ENCODE measurements at places on chromosomes 6 and 20.

- no peak for DNase-seq
Measured at GRCh38 chr6:117496383-117496990, 14.0 kb downstream of the DCBLD1 start.

GRCh38 chr6:156131221-156131903 is 645.8 kb upstream of the ARID1B start:
- no peak for DNase-seq

DNA sequence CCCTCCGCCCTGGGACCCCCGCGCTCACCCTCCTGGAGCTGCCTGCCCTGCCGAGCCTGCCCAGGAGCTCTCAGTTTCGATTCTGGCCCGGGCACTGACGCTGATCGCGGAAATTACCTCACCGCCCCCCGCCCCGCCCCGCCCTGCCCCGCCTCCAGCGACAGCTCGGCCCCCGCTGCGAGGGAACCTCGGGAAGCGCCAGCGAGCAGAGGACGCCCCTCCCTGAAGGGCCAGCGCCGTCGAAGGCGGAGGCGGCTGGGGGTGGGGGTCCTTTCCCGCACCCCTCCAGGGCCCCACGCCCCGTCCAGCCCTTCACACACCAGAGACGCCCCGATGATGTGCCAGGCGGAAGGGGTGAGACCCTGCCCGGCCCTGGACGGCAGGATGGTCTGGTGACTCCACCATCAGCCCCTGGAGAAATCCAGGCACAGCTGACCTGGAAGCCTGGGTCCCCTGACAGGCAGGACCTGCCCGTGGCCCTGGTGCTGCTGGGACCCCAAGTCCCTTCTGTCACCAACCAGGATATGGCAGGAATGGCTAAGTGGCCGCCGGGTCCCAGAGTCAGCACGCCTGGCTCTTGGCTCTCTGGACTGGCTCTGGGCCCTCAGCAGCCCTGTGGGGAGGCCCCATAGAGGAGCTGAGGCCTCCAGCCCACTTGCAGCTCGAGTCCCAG is at the start of gene HELZ2:
Gene HELZ2, minus strand, starts transcription at position 84 of the 673 bp plus-strand sequence. CDS start 1,854 bp downstream, outside the sequence.
- peak; percentile 12 for DNase-seq

DNA sequence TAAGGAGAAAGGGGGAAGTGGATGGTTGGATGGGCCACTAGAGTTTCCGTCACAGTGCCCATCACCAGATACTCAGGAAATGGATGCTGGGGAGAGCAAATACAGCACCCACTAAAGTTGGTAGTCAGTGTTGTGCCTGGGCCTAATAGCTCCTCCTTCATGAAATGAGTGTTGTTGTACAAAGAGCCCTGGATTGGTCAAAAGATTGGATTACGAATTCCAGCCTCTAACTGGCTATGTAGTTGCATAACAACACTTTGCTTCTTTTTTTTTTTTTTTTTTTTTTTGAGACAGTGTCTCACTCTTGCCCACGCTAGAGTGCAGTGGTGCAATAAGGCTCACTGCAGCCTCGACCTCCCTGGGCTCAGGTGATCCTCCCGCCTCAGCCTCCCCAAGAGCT is 27.4 kb downstream of the KCNG1 start:
- no peak for DNase-seq

DNA sequence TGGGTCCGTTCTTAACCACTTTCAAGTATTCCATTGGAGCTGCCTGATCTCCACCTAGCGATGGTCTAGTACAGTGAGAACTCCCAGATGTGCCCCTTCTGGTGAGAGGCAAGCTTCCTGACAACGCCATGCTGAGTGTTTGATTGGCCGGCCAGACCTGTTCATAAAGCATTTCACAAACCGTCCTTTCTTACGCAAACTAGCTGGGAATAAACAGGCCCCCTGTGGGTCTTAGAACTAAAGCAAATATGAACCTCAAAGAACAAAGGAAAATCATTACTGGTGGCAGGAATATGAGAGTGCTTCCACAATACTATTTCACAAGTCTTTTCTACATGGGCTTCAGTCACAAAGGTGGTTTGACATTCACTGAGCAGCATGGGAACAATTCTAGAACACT is 15.6 kb upstream of the GCNT2 start:
- no peak for DNase-seq

GRCh38 chr20:46423342-46423741 is 16.9 kb upstream of the ELMO2 start:
- DNase-seq, result no peak

- DNase-seq, result no peak
Measured at GRCh38 chr6:113370508-113371502, 486.3 kb upstream of the MARCKS start.

GRCh38 chr20:60857708-60858107 is 394.4 kb upstream of the CDH4 start:
- no peak for DNase-seq

DNA sequence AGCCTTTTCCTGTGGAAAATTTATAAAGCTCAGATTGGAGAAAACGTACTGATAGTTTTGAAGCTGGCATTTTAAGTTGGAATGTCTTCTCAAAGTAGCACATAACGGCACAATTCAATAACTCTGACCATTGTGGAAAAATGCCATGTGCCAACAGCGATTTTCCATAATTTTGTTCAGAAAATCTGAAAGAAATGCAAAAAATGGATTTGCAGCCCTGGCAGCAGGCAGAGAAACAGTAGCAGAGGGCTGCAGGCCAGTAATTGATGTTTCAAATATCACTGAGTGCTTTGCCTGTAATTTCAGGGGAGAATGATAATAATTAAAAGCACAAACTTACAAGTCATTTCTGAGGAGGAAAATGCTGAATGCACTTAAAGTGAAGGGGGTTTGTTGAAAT is 507.4 kb downstream of the MAFB start:
- no peak for DNase-seq

DNA sequence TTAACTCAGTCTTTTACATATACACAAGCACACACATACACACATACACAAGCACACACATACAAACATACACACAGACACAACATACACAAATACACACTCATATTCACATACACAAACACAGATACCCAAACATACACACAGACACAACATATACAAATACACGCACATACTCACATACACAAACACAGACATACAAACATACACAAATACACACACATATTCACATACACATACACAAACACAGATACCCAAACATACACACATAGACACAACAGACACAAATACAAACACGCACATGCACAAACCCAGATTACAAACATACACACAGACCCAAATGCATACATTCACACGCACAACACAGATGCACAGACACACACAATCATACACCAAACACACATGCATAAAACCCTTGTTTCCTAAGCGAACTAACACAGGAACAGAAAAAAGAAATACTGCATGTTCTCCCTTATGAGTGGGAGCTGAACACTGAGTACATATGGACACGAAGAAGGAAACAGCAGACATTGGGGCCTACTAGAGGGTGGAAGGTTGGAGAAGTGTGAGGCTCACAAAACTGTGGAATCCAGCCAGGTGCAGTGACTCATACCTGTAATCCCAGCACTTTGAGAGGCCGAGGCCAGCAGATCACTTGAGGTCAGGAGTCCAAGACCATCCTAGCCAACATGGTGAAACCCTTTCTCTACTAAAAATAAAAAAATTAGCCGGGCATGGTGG is 34.2 kb downstream of the PIM1 start:
- no peak for DNase-seq

DNA sequence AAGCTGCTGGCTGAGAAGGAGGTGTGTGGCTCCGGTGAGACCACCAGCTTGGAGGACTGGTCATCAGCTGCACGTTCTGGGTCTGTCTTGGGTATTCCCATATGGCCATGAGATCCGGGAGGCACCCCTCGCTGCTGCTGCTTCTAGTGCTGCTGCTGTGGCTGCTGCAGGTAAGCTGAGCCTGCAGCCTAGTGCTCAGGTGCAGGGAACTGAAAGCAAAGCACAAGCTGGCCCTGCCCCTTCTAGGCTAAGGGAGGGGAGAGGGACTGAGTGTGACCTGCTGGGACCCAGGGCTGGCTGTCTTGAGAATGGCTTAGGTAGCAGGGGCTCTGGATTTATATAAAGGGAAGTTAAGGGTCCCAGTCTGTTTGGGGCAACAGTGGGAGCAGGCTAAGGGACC is 403 bp downstream of the CDH26 start:
- DNase-seq, result no peak

GRCh38 chr6:170446841-170447560 is 106.1 kb downstream of the PSMB1 start:
- DNase-seq, result no peak

DNA sequence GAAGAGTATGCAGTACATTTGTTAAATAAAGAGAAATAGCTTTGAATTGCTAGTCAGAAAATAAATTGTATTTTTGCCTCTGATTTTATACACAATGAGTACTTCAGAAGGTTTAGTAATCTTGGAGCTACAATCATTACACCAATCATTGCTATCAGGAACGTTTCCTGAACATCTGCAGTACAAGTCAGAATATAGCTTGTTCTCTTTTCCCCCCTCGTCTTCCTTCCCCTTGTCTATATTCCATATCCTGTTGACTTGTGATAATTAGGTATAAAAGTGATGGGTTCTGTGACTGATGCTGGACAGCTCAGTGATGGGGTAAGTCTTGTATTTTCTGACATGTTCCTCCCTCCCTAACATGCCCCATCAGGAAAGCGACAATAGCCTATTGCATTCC is 94.0 kb downstream of the AHI1 start:
- DNase-seq, result no peak

GRCh38 chr20:35027301-35027700 is 65.3 kb downstream of the TRPC4AP start:
- DNase-seq, result no peak

DNA sequence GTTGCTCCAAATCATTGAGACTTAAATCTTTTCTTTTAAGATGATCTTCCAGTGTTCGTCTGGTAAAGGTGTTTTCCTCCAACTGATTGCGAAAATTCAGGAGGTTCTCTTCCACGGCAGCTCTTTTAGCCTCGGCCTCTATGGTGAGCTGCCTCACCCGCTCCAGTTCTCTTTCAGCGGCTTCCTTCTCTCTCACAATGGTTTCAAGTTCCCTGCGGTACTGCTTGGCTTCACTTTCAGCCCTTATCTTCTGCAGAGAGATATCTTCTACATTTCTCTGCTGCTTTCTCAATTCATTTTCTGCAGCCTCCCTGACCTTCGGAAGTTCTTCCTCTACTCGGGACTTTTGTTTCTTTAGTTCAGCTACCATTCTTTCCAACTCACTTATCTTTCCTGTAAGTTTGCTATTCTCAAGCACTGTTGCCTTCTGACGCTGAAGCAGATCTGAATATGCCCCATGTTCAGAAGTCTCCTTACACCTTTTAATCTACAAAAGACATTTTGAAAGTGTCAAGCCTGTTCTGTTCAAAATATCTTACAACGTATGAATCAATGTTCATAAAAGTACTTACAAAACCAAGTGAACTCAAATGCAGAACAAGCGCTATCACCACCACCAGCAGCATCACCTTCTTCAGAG is 22.3 kb downstream of the DST start:
- DNase-seq, result no peak

DNA sequence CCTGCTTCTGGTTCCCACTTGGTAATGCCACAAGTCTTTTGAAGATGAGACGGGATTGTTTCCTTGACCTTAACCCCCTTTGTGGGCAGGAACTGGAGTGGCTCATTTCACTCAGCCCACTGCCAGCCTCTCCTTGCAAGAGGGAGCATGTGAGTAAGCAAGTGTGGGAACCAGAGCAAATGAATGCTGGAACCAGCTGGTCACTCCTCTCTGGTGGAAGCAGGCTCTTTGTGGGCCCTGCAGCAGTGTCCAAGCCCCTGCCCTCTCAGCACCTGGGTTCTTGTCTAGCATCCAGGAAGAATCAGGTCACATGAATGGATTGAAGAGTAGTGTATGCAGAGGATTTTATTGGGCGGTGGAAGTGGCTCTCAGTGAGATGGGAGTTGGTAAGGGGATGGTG is 944.5 kb downstream of the QKI start:
- no peak for DNase-seq

DNA sequence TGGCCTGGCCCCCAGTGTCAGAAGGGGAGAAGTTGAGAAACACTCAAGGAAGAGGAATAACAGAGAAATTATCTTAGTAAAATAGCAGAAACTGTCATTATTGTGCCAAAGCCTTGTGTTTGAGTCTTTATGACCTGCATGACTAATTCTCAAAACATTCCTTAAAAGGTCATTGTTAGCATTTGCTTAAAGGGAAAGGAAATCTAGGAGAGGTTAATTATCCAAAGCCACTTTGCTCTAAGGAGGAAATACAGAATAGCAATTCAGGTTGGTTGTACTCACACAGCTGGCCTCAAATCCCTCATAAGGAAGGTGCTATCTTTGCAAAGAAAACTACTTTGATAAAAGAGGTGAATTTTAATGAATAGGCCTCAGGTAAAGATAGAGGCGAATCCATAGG is 516.7 kb downstream of the CBLN4 start:
- no peak for DNase-seq

- DNase-seq, result no peak
Measured at GRCh38 chr6:111184827-111185532, 97.7 kb downstream of the SLC16A10 start.

DNA sequence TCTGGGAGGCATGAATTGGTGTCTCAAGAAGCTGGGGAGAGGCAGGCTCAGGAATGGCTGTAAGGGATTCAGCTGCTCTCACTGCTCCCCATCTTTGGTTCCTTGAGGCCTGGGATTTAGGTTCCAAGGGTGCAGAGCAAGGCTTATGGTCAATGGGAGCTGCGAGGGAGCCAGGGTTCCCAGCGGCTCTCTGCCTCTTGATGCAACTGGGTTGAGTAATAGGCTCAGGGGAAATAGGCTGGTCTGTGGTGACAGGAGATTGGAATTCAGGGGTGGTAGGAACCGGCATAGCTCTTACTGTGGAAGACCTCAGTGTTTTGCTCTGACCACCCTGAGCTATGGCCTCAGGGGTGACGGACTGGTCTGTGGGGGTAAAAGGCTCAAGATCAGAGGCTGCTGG is 13.0 kb upstream of the NRM start:
- DNase-seq, result no peak

GRCh38 chr6:135622081-135622480 is 124.5 kb upstream of the AHI1 start:
- DNase-seq, result no peak

DNA sequence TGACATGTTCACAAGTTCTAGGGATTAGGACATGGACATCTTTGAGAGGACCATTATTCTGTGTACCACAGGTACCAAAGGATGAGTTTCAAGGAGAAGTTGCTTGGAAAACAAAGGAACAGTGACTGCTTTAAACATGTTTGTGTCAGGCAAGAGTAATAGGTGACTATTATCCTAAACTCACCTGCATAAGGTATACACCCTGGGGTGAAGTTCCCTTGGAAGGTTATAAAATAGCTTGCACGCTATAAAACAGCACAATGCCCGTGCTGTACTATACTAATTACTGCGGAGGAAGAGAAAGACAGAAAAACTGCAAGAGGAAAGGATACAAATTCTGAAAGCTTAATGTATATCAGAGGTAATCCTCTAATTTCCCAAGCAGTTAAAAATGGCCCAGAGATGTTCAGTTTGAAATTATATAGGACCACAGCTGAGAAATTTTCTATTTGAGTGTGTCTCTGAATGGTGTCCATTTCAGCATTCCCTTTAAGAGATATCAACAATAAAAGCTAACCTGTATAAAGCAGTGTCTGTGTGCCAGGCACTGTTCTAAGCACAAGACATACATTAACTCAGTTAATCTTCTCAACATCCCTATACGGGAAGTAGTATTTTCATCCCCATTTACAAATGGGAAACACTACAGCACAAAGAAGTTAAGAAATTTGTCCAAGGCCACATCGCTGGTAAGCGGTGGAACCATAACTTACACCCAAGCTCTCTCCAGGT is 19.7 kb downstream of the TBC1D32 start:
- no peak for DNase-seq

All from DMS 273 treated with DMSO at 0.1 percent for 48 hours (cell line).